ENCODE measurements at places on chromosomes 2 and 18.
A peak's percentile ranks its signal among the peaks of the same experiment; 100 is the strongest.

GRCh38 chr2:112321375-112322320, 46.3 kb downstream of the ZC3H6 start:
- no peak for DNase-seq

- no peak for DNase-seq
These were observed 154.0 kb upstream of the MAP3K20 start for GRCh38 chr2:172921532-172922236.

GRCh38 chr2:63719052-63719451, 122.6 kb upstream of the UGP2 start:
- DNase-seq = no peak

GRCh38 chr2:150572194-150572766, 84.8 kb upstream of the RND3 start:
- no peak for DNase-seq

- no peak for DNase-seq
These were observed 36.2 kb upstream of the CNGA3 start for GRCh38 chr2:98310010-98310409.

GRCh38 chr2:120858361-120859106, 122.9 kb downstream of the GLI2 start:
- DNase-seq = no peak

- no peak for DNase-seq
These were observed 160.3 kb downstream of the TMEM18 start for GRCh38 chr2:516944-517343.

DNA sequence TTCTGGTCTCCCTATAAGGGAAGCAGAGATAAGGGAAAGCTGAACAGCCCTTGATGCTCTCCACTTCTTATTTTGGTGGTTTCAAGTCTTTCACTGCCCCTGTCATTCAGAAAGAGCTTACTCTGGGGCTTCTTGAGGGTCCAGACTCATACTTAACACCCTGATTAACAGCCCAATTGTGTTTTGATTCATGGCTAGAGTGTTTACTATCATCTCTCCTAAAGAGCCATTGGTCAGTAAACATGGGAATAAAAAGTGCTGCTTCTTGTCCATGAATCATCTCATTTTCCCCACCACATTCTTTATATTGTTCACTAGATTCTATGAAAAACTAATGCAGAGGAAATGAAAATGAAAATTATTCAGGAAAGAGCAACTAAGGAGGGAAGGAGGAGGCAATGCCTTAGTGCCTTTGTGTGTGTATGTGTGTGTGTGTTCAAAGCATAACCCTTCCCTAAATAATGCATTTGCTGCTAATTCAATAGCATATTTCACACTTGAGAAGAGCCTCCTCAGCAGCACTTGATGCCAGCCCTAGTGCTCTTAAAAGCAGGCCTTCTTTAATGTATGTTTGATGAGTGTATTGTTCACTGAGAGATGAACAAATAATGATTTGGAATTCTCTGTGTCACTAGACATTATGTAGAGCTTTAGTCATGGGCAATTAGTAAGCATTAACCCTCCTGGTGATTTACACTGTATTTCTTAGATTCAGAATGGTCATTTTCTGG, 63.5 kb downstream of the DCC start:
- no peak for DNase-seq

DNA sequence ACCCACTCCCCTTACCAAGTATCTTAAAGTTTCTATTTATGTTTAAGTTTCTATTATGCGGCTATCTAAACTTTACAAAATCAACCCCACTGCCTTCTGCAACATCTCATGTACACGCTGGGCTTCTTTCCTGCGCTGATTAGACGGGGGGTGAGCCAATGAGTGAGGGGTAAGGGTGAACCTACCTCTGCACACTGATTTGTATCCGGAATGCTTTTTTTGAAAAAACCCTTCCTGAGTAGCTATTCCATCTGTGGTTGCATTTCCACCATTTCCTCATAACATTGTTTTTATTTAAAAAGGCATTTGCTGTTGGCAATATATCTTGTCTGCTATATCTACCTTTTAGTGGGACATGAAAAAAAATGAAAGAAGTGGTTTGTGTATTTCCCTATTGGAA, 6.3 kb downstream of the ALPG start:
- no peak for DNase-seq

GRCh38 chr2:213848631-213849030, 562.2 kb upstream of the VWC2L start:
- DNase-seq = no peak

DNA sequence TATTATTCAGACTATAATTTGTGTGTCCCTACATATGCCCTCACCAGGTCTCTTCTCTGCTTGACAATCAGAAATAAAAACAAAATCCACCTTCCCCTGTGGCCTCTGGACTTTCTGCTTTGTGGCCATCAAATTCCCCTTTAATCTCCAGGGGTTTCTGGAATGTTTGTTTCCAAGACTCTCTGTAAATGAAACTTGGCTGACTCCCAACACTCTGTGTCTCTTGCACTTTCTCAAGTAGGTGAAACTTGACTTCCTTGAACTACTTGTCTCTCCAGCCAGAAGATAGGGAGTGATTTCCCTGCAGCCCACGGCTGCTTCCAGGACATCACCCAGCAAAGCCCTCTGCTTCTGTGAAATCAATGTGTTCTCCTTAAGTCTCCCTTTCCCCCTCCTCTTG, 54.1 kb upstream of the AQP4 start:
- DNase-seq = no peak

DNA sequence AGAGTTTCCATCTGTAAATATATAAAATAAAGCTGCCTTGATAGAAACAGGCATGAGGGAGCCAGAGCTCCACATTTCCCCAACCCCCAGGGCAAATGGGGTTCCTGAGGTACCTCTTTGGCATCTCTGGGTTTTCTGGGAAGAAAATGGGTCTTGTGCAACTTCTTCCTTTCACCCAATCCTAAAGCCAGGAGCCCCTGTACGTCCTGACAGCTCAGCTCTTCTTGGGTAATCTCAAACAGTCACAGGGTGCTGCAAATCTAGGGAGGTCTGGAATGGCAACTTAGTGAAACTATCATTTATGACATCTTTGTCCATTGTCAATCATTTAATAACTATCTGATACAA, 36.6 kb upstream of the STAT1 start:
- no peak for DNase-seq

- no peak for DNase-seq
These were observed 1.9 kb downstream of the USP37 start for GRCh38 chr2:218566296-218566695.

- no peak for DNase-seq
These were observed 125.5 kb downstream of the GLI2 start for GRCh38 chr2:120861191-120861575.

DNA sequence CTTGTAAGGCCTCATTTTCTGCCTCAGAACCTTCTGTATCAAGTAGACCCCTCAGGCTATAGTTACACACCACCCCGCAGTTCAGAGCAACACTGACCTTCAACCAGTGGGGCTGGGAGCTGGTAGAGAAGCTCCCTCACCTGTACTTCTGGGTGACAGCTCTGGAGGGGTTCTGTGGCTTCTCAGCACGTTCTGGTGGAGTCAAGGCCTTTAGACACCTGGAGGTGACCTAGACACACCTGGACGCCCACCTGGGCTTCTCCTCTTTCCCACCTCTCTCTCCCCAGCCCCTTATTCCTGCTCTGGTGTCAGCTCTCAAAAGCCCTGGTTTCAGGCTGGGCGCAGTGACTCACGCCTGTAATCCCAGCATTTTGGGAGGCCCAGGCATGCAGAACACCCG, 7.3 kb upstream of the CIB4 start:
- DNase-seq = no peak

DNA sequence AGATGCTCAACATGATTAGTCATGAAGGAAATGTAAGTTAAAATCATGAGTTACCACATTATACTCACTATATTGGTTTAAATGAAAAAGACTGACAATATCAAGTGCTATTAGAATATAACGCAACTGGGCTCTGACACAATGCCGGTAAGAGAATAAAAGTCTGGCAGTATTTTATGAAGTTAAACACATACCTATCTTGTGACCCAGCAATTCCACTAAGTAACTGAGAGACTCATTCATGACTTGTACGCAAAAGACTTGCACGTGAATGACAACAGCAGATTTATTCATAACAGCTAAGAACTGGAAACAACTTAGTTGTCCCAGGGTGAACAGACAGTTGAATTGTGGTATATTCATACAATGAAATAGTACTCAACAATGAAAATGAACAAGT, 342.1 kb downstream of the SLC4A3 start:
- no peak for DNase-seq

DNA sequence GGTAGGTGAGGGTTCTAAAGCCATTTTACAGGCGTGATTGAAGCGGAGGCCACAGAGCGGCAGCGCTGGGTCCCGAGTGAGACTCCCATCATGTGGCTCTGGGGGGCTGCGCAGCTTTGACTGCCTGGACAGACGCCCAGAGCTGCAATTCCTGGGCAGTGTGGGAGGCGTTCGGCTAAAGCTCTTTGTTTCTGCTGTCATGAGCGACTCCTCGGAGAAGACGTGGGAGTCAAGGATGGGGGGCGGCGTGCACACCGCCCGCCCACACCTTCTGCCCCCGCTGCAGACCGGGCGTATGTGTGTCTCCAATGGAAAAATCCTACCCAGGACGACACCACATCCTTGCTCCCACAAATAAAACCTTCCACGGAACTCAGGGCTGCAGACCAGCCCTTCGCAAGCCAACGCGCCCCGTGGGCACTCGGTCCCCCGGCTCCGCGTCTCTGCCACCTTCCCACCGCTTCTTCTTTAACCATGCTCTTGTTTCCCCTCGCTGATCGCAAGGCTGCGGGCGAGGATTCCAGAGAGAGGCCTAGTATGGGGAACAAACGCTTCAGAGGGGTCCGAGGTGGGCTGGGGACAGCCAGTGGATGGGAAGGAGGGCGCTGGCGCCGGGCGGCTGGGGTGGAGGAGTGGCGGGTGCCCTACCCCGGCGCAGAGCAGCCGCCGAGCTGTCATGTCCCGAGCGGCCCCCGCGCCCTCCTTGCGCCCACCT, 680 bp upstream of the LBH start:
- DNase-seq = peak; percentile 39

DNA sequence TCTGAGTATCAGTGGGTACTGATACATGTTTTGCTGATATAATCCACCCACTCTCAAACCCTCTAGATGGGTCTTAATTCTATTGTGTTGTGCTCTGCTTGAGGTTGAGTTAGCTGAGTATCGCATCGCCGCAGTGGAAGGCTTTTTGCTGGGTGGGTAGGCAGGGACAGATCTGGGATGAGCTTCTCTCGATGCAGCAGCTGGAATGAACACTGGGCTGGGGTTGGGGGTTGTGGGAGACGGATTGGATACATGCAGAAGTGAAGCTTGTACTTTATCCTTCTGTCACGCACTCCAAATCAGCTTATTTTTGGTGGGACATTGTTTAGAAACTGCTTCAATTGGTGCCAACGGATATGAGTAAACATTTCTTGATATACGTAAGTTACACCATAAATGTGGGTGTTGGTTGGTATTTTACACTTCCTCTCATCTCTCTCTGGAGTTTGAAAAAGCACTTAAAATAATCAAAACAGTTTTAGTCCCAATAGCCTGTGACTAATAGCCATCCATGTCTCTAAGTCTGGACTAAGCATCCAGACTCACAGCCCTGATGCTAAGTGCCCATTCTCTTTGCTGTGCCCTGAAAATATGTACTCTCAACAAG, 107.1 kb downstream of the POLE4 start:
- DNase-seq = no peak

GRCh38 chr2:147712051-147712450, 132.8 kb upstream of the ACVR2A start:
- DNase-seq = no peak

DNA sequence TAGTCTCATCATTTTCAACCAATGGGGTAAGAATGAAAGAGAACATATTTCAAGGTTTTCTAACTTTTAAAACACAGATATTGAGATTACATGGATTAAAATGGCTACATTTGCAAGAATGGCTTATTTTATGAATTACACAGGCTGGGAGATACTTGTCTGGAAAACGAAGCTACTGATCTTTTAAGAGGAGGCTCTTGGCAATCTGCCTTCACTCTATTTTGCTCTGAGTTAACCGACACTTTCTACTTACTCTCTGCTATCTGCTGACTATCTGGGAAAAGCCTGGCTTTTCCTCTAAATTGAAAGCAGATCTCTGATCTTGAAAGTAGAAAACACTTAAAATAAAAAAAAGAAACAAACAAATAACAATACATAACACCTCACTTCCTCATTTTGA, 325.4 kb upstream of the LINC00305 start:
- DNase-seq = no peak

GRCh38 chr2:235911633-235912233, 256.5 kb downstream of the GBX2 start:
- DNase-seq = no peak

- no peak for DNase-seq
These were observed 206.9 kb downstream of the ARL4C start for GRCh38 chr2:234289834-234290590.

DNA sequence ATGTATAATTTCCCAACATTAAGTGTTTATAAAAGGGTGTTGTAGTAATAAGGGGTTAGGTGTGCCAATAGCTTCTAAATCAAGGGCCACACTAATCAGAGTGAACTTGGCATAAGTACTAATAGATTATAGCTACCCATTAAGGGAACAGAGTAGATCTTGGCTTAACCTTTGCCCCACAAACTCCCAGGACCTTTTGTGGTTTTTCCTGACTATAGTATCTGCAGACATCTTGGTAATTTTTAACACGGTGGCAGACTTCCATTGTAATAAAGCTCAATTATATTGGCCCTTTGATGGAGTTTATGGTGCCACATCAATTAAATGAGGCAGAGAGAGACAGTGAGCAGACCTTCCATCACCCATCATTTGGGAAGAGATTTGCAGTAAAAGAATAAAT, 358.5 kb upstream of the HNRNPA3 start:
- no peak for DNase-seq

GRCh38 chr18:76430636-76431035, 64.4 kb downstream of the ZNF516 start:
- DNase-seq = no peak

GRCh38 chr2:74571058-74571457, 16.5 kb downstream of the DOK1 start:
- no peak for DNase-seq

DNA sequence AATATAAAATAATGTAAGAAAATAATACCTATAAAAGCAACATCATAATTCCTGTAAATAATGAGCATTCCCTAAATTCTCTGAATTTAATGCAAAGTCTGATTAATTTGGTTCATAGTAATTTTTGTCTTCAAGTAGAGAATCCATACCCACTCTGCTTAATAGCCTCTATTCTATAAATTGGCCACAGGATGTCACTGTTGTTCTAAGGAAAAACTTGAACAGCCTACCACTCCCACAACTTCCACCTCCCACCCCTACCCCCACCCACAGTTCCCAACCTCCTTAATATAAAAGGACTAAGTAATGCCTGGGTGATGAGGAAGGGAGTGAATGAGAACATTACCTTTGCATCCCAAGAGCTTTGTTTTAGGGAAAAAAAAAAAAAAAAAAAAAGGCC, 27.2 kb upstream of the BBS5 start:
- DNase-seq = no peak

DNA sequence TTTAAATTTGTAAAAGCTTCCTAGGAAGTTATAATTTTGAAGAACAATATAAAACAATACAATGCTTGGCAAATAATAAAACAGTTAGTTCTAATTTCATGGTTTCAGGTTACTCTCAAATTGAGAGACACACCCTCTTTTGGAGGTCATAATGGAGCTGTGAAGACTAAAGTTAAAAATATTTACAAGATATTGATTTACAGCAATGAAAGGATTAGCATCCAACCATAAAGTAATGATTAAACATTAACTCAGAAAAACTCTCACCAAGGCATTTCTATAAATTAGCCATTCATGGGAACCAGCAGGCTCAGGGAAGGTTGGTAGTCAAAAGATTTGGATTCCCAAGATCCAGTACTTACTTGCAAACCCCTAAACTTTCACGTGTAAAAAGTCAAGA, 6.4 kb downstream of the DPP4 start:
- no peak for DNase-seq

Data from neural crest cell (in vitro differentiated cells).